ENCODE measurements at places on chromosomes 16 and 17. TPM values are rescaled to one million over a fixed set of nuclear protein-coding genes. Genes with fewer than 3 reads are reported as not detected.

NPIPA2 gene
- polyA plus RNA-seq = 4.0 TPM

SAMD14 gene
- polyA plus RNA-seq = 2.0 TPM

CCL4 gene
- polyA plus RNA-seq = not detected

FA2H gene
- 0.59 TPM for polyA plus RNA-seq

KRTAP9-9 gene
- polyA plus RNA-seq = not detected

PIK3R5 gene
- 0.09 TPM for polyA plus RNA-seq

KRT33B gene
- not detected for polyA plus RNA-seq

PRDM7 gene
- not detected for polyA plus RNA-seq

SDR42E2 gene
- not detected for polyA plus RNA-seq

GPR139 gene
- not detected for polyA plus RNA-seq

PSMB3 gene
- 333 TPM for polyA plus RNA-seq

All from cardiac muscle cell (in vitro differentiated cells and primary cell).